CMK (cell line): ENCODE measurements at places on chromosomes 7 and 10.

- no peak for DNase-seq
Measured at GRCh38 chr10:74612195-74612594, 214.2 kb upstream of the KAT6B start.

GRCh38 chr7:38630720-38631673 is at the start of gene AMPH:
TSS of gene AMPH (minus strand) at chr7:38631373. CDS start at chr7:38631351, 22 bp downstream.
- no peak for DNase-seq

DNA sequence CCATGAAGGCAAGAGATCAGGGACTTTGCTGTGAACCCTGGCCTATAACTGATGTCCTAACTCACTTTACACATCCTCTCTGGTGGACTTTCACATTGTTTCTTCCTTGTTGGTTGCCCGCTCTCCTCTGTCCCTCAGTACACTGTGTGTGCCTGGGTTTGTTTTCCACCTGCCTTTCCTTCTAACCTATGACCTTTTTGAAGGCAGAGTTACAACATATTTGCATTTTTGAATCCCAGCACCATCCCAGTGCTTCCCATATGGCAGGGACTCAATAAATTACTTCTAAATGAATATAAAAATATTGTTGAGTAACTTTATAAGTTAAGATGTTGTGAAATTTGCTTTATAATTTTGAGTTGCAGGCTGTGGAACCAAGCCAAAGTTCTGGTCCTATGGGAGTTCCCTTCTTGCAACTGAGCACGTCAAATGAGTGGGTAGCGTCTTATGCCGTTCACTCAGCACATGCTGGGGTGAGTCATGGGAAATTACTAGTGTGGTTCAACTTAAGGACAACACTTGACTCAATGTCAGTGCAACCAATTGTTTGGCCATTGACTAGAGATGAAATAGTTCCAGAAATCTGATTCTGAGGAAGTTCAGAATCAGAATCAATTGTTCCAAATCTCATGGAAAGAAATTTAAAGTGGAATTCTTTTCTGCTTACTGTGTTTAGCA is 250.9 kb downstream of the TWIST1 start:
- no peak for DNase-seq

DNA sequence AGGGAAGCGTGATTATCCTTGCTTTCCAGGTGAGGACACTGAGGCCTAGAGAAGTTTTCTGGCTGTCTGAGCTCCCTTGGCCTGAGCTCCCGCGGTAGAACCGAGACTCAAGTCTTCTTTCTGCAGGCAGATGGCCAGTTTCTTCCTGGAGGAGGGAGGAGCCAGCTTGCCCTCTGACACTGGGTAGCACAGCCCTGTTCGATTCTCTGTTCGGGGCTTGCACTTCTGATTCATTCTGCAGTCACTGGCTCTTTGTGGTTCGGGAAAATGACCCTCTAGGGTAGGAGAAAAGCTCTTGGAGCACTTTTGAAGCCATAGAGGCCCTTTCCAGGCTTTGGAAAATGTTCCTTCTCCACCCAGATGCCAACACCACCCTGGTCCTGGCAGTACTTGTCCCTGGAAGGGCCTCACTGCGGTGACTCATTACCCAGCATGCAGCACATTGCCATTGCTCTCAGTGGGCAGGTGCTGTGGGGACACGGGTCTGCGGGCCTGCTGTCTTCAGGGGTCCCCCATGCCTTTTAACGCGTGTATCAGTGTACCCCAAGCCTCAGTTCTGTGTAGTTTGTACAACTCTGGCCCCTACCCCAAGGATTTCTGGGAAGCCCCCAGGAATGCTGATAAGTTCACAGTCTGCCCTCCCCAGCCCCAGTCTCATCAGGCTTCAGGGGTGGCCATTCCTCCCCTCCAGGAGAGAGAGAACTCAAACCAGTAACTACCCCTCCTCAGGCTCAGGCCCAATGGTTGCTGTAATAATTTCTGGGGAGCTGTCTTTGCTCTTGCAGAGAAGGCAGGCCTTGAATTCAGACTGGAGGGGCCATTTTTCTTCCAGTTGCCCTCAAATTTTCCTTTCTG is 11.9 kb downstream of the CHST3 start:
- no peak for DNase-seq

- no peak for DNase-seq
Measured at GRCh38 chr7:46259947-46260346, 338.9 kb upstream of the IGFBP3 start.

GRCh38 chr7:27201580-27202017 is 1.7 kb upstream of the HOXA13 start:
- DNase-seq, result no peak

GRCh38 chr10:124576526-124577420 is 115.2 kb downstream of the LHPP start:
- no peak for DNase-seq

- no peak for DNase-seq
Measured at GRCh38 chr7:104985259-104985617, 28.8 kb upstream of the KMT2E start.

- no peak for DNase-seq
Measured at GRCh38 chr10:61753453-61753852, 90.7 kb downstream of the CABCOCO1 start.

GRCh38 chr7:30755384-30756154 is 3.6 kb downstream of the INMT start:
- DNase-seq, result no peak

DNA sequence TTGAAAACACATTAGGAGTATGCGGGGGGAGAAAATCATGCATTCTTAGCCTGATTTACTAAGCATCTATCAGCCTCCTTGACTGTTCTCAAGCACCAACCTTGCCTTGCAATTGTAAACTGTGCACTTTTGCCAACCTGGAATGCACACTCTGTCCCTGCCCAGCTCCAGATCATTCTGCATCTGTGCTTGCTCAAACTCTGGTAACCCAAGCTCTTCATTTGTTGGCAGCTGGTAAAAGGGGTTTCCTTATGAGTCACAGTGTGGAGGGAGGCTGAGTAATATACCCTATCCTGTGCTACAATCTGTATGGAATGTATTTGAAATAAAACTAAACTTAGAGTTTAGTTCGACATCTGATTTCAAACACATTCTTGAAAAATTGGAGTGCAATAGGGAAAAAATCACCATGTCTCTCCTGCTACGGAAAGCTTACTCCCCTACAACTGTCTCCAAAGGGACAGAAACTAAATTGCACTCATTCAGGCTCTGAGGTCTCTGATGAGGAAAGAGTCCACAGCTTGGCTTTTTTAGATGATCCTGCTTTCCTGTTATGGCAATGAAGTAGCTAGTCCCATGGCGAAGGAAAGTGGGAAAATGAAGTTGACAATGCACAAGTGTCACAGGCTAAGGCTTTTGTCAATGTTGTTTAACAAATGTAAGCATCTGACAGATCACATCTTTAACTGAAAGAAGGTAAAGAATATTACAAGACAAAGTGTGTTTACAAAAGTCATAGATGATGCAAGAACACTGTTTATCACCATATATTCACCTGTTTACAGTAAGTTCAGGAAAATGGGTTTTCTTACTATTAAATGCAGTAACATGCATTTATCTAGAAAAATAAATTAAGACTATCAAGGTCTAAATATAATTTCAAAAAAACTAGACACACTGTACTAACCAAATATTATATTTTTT is 61.9 kb downstream of the TES start:
- DNase-seq, result no peak

DNA sequence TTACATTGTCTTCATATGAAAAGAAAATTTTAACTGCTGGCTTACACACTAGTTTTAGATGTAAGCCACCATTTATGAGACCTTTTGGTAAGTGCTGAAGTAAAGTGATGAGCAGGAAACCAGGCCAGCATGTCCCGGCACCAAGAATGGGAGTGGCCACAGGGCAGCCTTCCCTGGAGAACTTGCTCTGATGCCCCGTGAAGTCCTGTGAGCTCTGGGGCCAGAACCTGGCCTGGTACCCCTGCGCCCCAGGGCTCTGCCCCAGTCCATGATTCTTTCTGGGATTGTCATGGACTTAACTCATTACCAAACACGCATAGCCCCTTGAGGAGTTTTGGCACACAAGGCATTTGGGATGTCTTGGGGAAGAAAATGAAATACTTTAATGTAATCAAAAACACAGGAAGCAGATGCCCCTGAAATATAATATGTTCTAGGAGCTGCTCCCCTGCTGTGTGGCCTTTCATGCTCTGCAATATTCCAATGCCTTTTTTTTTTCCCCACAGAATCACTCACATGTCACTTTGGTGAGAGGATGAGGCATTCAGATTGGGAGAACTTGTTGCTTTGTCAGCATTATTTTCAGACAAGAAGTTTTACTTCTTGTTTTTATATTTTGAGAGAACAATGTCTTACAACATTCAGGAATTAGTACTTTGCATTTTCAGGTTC is 53.1 kb upstream of the CXCL12 start:
- DNase-seq, result no peak
